NCI-H774 (cell line): ENCODE measurements at places on chromosomes 2 and 18.
A peak's percentile ranks its signal among the peaks of the same experiment; 100 is the strongest.

DNA sequence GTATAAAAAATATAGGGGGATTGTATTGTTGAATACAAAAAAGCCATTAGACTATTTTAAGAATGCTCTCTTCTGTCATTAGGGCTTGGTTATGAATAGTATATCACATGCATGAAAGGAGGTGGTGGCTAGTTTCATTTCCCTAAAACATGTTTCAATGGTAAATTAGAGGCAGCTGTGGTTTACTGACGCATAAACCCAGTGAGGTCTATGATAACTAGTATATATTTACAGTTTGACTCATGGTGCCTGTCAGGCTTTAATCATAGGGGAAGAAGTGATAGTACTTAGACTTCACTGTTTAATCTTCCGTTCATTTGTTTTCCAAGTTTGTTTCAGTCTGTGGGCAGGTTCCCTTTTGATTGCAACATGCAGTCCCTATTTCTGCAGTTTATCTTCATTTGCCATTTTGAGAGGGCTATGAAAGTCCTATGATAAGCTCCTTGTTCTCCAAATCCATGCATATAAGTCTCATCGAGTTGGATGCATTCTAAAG, 55.1 kb upstream of the MAP4K3 start:
- DNase-seq = peak; percentile 50

DNA sequence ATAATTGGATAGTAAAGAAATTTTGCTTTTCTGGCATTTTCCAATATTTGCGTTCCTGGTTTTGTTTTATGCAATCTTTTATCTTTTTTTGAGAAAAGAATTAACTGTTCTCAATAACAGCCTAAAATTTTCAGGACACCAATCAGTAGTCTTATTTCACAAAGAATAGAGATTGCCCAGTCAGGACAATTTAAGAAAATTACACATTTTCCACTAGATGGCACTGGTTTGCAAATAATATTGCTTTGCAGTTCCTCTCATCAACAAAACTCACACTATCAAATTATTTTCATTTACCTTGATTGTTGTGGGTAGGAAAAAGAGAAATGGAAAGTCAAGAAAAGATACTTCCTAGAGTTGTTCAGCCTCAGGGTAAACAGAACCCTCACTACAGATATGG, 2.4 kb upstream of the RBM45 start:
- peak; percentile 53 for DNase-seq

DNA sequence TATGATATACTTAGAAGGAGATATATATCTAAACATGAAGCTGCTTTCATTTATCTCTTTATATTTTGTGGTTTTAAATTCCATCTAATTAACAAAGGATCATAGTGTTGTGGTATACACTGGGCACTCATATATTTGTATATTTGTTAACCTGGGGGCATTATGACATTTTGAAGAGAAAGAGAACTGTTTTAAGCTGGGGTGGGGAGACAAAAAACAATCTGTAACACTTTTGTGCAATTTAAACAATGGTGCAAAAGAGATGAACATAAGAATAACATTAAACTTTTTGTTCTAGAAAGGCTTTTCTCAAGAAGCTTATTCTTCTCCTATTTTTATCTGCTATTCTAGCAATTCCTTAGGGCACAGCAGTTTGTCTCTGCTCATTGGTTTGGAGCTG, 842.0 kb upstream of the CDH2 start:
- no peak for DNase-seq

- no peak for DNase-seq
Observed at GRCh38 chr2:57906152-57906732, 140.4 kb upstream of the VRK2 start.

DNA sequence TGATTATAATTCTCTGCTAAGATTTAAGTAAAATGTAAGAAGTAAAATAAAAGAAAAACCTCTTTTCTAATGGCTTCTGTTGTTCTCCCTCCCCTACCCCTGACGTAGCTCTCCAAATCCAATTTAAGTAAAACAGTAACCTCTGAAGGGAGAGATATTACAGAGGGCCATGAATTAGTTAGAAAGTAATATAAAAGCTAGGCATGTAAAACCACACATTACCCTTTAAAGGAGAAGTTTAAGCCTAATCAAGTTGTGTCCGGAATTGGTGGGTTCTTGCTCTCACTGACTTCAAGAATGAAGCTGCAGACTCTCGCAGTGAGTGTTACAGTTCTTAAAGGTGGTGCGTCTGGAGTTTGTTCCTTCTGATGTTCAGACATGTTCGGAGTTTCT, 116.9 kb upstream of the SCN7A start:
- DNase-seq = no peak

GRCh38 chr18:62324181-62324828, 805 bp upstream of the TNFRSF11A start:
- no peak for DNase-seq

- DNase-seq = no peak
Observed at GRCh38 chr2:158990397-158991214, 22.2 kb downstream of the TANC1 start.

- DNase-seq = no peak
Observed at GRCh38 chr18:26483633-26484032, 64.7 kb downstream of the KCTD1 start.

DNA sequence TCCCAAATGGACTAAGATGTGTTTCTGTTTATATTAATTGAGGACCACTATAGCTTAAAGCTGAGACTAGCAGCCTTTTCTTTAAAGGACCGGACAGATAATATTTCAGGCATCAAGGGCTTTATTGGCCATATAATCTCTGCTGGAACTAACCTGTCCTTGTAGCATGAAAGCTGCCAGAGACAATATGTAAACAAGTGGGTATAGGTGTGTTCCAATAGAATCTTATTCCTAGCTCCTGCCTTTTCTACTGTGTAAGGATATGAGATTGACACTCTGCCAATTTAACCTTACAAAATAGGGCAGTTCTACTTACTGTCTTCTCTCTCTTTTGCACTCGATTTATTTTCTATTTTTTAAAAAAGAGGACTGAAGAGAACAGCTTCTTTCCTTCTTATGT, 74.0 kb downstream of the RHBDD1 start:
- DNase-seq = no peak

DNA sequence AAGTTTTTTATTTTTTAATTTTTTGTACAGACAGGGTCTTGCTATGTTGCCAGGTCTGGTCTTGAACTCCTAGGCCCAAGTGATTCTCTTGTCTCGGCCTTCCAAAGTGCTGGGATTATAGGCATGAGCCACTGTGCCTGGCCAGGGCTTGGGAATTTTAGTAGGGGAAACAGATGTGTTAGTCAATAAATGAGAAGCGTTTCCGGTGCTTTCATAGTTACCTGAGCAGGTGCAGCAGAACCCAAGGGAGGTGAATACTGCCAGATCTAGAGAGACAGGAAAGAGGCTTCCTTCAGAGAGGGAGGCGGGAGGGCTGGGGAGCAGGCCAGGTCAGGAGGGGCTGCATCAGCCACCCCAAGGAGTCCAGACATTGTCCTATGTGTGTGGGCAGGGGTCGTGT, 30.5 kb upstream of the IMPA2 start:
- DNase-seq = peak; percentile 14

- peak; percentile 68 for DNase-seq
Observed at GRCh38 chr18:26549263-26550094, 1.1 kb upstream of the KCTD1 start.

DNA sequence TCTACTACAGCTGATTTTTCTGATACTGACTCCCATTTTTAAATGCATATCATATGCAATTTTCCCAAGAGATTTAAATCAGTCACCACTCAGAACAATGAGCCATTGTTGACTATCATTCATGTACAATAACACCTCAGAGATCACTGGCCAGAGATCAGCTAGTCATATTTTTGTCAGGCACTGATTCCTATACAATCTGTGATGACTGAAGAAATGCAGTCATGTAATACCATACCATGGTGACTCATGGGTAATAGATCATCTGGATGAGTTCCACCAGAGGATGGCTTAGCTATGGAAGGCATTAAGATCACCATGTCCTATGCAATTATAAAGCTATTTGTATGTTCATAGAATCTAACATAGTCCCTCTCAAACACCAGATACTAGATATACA, 285.7 kb upstream of the DCC start:
- DNase-seq = no peak

DNA sequence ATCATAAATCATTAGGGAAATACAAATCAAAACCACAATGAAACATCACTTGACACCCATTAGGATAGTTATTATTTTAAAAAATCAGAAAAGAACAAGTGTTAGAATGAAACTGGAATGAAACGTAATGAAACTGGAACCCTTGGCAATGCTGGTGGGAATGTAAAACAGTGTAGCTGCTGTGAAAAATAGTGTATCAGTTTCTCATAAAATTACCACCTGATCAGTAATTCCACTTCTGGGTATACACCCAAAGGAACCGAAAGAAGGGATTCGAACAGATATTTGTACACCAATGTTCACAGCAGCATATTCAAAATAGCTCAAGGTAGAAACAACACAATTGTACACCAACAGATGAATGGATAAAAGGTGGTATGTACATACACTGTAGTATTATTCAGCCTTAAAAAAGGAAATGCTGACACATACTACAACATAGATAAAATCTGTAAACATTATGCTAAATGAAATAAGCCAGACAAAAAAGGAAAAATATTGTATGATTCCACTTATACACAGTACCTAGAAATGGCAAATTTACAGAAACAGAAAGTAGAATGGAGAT, 27.0 kb downstream of the ROCK1 start:
- no peak for DNase-seq

DNA sequence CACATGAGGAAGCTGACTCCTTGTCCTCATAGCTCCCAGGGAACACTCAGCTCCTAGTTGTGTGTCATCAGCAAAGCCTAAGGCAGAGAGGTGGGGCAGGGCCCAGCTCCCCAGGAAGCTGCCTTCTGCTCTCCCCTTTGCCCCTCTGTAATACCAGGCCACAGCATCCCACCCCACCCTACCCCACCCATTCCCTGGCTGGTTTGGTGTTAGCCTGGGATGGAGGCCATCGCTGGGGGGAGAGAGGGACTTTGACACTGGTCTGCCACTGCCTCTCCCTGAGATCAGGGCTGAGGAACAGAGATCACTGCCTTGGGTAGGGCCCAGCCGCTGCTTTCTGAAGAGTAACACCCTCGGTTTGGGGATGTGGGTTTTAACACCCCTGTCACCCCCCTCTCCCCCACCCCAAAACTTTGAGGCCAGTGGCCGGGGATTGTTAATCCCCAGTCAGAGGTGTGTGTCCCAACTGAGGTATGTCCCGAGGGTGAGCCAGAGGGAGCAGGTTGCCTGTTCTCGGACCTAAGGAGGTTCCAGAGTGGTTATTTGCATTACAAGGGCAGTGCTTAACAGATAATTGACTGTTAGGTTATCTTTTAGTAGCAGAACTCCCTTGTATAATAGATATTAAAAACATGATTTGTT, 41.4 kb downstream of the TET3 start:
- no peak for DNase-seq

- DNase-seq = no peak
Observed at GRCh38 chr2:241798631-241799521, 10.1 kb upstream of the NEU4 start.

DNA sequence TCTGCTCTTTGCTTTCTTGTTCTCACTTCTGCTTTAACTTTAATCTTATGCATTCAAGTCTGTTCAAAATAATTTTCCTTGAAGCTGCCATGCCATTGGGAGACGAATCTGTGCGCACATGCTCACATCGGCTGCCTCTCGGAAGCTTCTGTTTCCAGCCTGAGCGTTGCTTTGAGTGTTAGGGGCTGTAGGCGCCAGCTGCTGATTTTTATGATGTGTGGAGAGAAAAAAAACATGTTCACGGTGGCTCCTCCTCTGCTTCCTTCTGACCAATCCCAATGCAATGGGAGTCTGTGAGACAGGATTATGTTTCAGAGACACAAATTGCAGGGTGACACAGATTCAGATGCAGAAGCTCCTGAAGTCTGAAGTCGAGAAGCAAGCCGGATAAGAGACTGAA, at the start of gene MC4R:
TSS of gene MC4R (minus strand) at position 180 of the 400 bp plus-strand sequence. CDS start 426 bp downstream, outside the sequence.
- peak; percentile 85 for DNase-seq

- no peak for DNase-seq
Observed at GRCh38 chr2:102112692-102113665, 29.6 kb upstream of the IL1R1 start.

GRCh38 chr2:236861944-236862343, 223.7 kb upstream of the COPS8 start:
- no peak for DNase-seq
